ENCODE measurements at places on chromosomes 5 and 9.

GRCh38 chr5:95519681-95520080, 35.1 kb downstream of the SKIC3 start:
- DNase-seq, result no peak

DNA sequence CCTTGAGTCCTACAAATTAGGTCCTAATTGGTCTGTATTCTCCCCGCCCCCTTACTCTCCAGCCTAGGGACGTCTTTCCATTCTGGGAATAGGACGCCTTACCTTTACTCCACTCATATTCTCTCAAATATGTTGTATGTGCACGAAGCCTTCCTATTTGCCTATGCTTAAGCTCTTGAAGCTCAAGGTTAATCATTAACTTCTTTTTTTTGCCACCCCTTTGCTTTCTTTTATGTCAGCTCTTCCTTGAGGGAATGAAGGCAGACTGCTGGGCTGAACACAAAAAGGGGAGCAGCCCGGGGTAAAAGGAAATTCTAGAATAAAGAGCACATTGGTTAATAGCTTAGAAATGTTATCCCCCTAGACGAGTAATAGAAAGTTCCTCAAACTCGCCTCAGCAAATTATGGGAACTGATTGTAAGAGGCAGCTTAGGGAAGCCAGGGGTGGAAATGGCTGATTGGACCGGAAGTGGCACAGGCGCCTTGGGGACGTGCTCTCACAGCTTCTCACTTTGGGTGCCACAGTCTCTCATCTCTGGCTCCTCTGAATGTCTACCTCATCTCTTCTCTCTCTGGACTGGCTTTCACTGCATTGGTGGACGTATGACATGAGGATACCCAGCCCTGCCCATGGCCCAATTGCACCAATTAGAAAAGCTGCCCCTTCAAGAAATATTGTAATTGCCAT, 122.3 kb upstream of the IL12B start:
- DNase-seq, result no peak

GRCh38 chr9:5820425-5820824, 12.5 kb downstream of the ERMP1 start:
- no peak for DNase-seq

DNA sequence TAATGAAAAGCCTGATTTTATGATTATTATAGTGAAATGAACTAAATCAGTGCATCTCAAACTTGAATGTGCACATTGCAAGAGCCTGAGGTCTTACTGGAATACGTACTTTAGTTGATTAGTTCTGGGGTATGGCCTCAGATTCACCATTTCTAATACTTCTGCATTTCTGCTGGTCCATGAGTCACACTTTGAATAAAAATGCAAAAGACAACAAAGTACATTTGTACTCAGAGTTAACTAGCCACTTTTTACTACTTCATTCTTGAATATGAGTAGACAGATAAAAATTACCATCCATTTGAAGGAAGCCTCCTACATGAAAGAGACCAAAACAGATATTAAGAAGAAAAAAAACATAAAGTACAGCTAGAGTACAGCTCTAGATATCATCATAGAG, 27.1 kb upstream of the PRR16 start:
- DNase-seq, result no peak

DNA sequence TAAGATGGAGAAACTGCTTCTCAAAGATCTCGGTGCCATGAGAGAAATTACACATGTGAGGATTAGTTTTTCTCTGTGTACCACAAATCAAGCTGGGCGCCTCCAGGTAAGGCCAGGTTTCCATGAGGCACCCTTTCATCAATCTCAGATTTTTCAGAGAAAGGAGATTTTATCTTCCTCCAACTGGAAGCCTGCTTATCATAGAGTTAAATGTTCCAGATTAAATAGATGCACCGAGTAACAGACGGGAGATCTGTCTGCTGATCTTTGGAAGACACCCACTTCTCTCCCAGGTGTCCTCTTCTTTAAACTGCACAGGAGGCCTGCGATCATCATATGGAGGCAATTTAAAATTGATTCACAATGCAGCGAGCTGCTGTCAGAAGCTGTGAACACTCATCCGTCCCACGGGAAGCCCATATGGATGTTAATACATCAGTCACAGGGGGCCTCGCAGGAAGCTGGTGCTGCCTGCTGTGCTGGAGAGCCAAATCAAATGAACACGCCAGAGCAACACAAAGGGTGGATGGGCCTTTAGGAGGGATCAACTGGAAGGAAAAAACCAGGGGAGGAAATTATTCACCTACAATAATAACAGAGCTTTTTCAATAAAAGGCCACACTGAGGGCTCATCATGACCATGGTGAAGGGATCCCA, 93.3 kb downstream of the TLE1 start:
- DNase-seq, result no peak

- DNase-seq, result peak; percentile 91
Measured at GRCh38 chr5:151696470-151697061, 9.9 kb upstream of the SPARC start.

DNA sequence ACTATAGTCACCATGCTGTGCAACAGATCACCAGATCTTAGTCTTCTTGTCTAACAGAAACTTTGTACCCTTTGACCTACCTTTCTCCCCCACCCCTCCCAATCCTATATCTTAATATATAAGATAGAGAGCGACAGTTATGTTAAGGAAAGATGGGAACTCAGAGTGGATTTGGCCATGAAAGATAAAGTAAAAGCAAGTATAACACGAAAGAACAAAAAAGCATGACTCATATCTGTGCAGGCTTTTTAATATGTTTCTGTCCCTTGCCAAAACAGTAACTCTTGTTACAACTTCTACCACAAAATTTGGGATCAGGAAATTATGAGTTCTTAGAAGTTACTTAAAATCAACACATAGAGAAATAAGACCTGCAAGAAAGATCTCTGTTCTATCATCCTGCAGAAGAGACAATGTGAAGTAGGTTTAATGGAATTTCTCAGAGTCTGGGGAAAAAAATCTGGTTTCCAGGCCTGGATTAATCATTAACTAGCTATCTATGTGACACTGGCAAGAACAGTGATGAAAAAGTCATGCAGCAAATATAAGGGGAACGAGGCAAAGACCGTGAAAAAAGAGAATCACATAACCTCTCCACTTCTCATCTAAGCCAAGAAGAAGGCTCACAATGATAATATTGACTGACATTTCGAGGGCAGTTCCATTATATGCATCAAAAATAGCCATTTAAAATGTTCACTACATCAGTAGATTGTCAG, 18.6 kb downstream of the BAAT start:
- no peak for DNase-seq

- DNase-seq, result peak; percentile 43
Measured at GRCh38 chr5:6220346-6221088, 157.8 kb downstream of the MED10 start.

GRCh38 chr5:119409235-119409815, 43.0 kb upstream of the HSD17B4 start:
- DNase-seq, result no peak

- no peak for DNase-seq
Measured at GRCh38 chr5:16933337-16933736, 2.8 kb downstream of the MYO10 start.

- DNase-seq, result peak; percentile 77
Measured at GRCh38 chr5:84382363-84383295, 2.1 kb downstream of the EDIL3 start.

DNA sequence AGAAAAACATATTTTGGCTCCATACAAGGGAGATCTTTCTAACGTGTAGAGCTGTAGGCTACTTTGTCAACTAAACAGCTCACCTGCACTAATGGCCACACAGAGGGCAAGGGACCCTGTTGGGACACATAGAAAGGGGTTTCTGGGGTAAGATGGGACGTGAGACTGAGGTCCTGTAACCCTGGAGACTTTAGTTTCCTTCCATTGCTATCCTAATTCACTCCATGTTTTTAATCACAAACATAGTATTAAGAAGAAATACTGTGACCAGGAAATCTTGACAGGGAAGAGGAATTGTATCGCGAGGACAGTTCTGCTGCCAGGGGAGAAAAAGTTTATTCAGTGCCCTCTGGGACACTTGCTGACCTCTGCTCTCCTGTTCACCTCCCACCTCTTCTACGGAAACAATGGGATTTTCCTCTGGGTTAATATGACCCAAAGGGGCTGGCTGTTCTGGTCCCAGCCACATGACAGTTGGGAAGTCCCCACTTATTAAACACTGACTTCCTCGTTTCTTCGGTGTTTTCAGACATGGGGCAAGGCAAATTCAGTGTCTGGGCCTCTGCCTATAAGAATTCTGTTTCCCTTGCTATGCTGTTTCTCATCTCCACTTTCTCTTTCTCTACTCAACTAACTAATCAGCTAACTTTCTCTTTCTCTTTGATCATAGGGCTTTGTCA, 106.9 kb upstream of the SEMA6A start:
- no peak for DNase-seq

- DNase-seq, result no peak
Measured at GRCh38 chr5:107300721-107301327, 369.9 kb downstream of the EFNA5 start.

DNA sequence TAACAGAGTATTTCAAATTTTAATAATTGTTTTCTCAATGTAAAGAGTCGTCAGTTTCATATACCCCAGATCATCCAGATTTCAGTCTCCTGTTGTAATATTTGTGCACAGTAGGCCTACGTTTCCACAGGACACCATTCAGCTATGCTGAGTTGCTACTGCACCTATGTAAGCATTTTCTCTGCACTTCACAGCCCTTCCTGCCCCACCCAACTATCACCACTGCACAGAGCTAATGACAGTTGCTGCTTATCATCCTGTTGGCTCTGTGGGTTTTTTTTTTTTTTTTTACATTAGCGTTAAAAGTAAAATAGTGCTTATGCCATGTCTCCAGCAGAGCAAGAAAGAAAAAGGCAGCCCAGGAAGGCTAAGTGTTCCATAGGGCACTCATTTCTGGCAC, 5.9 kb upstream of the PRKACG start:
- no peak for DNase-seq

DNA sequence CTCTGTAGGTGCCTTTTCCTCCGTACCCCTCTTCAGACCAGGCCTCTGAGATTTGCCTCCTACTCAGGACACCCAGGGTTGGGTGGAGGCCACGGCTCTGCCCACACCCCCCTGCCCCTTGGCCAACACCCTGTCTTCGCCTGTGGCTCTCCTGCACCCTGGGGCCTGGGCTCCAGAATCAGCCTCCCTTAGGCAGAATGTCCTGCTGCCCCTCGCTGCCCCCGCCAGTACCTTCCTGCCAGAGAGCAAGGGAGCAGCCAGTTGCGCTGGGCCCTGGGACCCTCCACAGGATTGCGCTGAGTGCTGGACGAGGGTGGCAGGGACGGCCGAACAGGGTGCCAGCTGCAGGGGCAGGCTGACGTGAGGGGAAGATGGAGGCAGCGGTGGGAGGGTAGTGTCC, 53.5 kb downstream of the COL5A1 start:
- DNase-seq, result no peak

- no peak for DNase-seq
Measured at GRCh38 chr5:109694451-109694891, 4.7 kb downstream of the MAN2A1 start.

DNA sequence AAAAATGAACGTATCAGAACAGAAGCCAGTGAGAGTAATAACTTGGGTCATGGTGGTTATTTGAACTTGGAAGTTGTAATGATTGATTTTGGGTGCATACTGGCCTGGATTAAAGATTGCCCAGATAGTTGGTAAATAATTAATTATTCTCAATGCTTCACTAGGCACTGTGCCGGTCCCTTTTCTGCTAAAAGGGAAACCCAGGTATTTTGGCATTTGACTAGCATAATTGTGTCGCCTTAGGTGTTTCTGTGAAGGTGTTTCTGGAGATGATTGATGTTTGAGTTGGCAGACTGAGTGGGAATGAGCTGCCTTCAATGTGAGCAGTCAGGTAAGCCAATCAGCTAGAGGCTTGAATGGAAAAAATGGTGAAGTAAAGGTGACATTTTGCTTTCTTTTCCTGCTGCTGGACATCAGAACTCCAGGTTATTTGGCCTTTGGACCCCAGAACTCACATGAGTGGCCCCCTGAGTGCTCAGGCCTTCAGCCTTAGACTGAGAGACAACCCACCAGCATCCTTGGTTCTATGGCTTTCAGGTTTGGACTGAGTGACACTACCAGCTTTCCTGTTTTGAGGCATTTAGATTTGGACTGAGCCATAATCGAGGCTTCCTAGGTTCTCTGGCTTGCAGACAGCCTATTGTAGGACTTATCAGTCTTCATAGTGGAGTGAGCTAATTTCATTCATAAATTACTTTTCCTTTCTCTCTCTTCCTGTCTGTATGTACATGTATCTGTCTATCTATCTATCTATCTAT, 120.7 kb upstream of the PAPPA start:
- peak; percentile 45 for DNase-seq

DNA sequence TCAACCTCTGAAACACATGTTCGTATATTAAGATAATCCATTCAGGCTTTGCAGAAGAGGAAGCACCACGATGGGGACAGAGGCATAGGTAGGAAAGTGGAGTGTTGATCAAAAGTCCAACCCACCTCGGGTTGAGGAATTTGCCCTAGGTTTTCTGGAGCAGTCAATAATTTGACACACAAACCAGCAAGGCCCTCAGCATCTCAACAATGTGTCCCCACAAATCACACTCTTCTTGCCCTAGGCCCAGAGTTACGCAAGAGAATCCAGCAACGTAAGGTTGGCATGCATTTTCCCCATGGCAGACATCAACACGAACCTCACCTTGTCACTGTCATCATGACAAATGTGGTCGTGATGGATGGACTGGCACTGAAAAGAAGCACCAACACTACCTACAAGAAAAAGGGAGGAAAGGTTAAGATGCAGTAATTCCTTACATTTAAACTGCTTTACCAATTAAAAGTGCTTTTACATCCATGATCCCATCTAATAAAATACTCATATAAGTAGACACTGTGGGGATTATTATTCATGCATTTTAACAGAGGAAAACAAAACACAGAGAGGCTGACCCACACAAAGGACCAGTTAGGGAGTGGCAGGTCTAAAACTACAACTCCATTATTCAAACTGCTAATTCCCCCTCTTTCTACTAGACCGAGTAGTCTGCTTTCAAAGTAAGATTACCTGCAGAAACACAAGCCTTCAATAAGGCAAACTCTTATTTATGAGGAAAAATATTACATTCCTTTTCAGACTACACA, 24.4 kb upstream of the RNF38 start:
- no peak for DNase-seq

- no peak for DNase-seq
Measured at GRCh38 chr5:115551415-115551814, 6.8 kb upstream of the FEM1C start.

DNA sequence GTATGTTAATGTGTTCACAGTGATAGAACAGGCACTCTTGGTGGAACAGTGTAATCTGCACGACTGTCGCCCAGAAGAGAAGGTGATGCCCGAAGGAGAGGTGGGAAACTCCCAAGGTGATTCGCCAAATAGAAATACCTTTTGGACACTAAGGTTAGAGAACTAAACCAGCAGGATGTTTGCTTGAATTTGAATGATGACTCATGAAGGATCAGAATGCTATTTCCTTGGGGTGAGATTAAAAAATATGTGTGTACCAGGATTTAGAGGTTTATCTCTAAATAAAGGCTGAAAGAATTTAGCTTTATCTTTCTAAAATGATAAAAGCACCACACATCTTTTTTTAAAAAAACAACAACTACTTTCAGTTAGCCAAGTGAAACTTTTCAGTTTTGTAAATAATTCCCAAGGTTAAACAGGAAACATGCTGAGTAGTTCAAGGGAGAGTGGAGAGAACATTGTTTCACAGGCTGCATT, 297.4 kb upstream of the TAS2R1 start:
- peak; percentile 15 for DNase-seq

All from kidney (tissue), 22 donors.